Astrocyte (in vitro differentiated cells and primary cell): ENCODE measurements at places on chromosomes 3 and 15. TPM values are rescaled to one million over a fixed set of nuclear protein-coding genes. Genes with fewer than 3 reads are reported as not detected.

MESP1 gene
- not detected in 2 replicates for total RNA-seq

DNA sequence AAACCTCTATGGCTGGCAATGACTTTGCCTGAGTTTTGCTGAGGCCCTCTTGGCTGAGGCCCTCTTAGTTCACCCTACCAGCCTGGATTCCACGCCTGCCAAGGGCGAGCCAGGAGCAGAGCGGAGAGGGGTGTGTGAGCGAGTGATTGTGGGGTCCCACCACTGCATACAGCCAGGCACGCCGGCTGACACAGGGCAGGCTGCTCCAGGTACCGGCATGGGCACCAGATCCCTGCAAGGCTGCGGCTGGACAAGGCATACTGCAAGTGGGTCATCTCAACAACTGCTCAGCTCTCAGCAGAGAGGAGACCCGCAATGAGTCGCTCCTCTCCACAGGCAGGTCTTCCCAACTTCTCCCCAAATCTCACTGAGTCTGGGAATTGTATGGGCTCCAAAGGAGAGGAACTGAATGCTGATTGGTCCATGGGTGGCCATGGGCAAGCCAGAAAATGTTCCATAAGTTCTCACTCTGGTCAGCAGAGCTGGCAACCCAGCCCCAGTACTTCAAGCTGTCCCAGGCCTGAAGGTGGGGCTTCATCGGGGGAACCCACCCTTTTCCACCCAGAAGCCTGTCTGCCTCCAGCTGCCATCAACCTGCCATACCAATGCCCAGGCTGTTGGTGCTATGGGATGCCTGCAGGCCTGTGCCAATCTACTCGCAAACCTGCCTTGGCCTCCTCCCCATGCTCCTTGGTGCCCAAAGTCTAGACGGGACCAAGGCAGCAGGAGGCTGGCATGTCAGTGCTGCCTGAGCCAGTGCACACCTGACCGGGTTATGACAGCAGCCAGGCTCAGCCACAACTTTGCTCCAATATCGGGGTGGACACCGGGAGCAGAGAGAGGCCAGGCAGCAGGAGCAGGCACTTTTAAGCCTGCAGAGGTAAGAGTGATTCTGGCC lies 1273.6 kb upstream of the GBE1 start:
- no peak for DNase-seq

GRCh38 chr3:143294188-143294587 lies 174.6 kb downstream of the CHST2 start:
- no peak for DNase-seq

TUSC7 gene
- total RNA-seq = not detected in 2 replicates

GRCh38 chr3:87509401-87509800 lies 233.0 kb upstream of the POU1F1 start:
- no peak for DNase-seq

DNA sequence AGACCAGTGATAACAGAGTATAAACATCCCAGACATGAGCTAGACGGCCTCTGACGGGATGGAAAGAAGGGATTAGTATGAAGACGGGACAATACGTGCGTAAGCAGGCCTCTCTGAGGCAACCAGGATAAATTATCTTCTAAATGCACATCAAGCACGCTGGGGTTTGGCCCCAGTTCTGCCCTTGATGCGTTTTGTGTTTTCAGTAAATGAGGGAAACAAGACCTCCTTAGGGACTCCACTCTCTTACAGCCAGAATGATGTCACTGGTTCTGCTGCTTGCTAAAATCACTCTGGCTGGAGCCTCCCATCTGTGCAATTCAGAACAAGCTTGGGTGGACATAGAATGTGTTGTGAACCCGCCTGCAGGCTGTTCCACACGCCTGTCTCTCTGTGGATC lies 156.0 kb upstream of the MCTP2 start:
- peak; percentile 30 for DNase-seq
